Cardiac muscle cell (in vitro differentiated cells and primary cell): ENCODE measurements at places on chromosomes 1 and 21.

- H3K27me3 ChIP-seq: peaks cover 2% of the 10 kb centered on the region
- H3K27ac ChIP-seq: no peak overlapping the region
- H3K4me3 ChIP-seq: peak overlapping the region; percentile 87
- peak; percentile 18 for DNase-seq
- H3K36me3 ChIP-seq: peaks cover under 1% of the 10 kb centered on the region
- H3K4me1 ChIP-seq: peaks cover 34% of the 10 kb centered on the region
Observed at GRCh38 chr1:244049162-244050013, 1.7 kb upstream of the ZBTB18 start.

DNA sequence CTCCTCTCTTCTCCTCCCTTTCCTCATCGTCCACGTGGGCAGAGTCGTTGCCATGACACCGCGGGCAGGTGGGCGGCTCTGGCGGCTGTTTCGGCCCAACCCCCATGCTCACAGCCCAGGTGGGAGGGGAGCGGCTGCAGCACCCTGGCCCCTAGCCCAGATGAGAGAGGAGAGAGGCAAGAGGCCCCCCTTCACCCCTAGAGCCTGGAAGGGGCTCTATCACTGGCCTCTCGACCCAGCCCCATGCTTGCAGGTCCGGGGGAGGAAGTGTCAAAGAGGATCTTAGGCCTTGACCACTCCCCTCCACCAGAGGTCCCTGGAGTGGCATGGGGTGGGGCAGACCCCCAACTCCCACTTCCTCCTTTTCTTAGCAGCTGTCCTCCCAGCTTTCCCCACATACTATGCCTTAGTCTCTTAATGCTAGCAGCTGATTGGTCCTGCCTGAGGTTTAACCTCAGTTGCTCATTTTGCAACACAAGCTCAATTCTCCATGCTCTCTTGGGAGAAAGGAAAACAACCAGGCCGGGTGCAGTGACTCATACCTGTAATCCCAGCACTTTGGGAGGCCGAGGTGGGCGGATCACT lies 10.4 kb downstream of the DLGAP3 start:
- no peaks in the 10 kb centered on the region for H3K4me1 ChIP-seq
- no peaks in the 10 kb centered on the region for H3K36me3 ChIP-seq
- no peak overlapping the region for H3K4me3 ChIP-seq
- no peak overlapping the region for H3K27ac ChIP-seq

GRCh38 chr1:188906921-188907641 lies 1570.6 kb downstream of the BRINP3 start:
- no peak for DNase-seq
- H3K36me3 ChIP-seq: no peaks in the 10 kb centered on the region
- no peak overlapping the region for H3K27ac ChIP-seq
- no peak overlapping the region for H3K4me3 ChIP-seq
- no peaks in the 10 kb centered on the region for H3K4me1 ChIP-seq

DNA sequence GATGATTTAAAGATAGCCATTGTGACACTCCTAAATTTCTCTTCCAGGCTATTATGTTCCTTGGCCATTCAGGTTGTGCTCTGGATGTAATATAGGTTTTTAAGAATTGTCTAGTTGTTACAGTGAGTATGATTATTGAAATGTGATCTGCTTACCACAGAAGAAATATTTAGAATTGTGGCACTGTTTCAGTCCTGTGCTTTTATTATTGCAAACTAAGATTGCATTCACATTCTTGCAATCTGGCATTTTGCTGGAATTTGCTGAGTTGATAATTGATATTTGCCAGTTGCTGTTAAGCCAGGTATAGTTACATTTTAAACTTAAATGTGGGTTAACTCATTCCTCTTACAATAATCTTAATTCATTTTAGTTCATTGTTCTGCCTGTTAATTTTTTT lies 22.3 kb downstream of the EXO1 start:
- no peak overlapping the region for H3K27ac ChIP-seq
- no peaks in the 10 kb centered on the region for H3K4me1 ChIP-seq
- no peaks in the 10 kb centered on the region for H3K27me3 ChIP-seq
- no peak overlapping the region for H3K4me3 ChIP-seq
- peaks cover 3% of the 10 kb centered on the region for H3K36me3 ChIP-seq
- DNase-seq: no peak

DNA sequence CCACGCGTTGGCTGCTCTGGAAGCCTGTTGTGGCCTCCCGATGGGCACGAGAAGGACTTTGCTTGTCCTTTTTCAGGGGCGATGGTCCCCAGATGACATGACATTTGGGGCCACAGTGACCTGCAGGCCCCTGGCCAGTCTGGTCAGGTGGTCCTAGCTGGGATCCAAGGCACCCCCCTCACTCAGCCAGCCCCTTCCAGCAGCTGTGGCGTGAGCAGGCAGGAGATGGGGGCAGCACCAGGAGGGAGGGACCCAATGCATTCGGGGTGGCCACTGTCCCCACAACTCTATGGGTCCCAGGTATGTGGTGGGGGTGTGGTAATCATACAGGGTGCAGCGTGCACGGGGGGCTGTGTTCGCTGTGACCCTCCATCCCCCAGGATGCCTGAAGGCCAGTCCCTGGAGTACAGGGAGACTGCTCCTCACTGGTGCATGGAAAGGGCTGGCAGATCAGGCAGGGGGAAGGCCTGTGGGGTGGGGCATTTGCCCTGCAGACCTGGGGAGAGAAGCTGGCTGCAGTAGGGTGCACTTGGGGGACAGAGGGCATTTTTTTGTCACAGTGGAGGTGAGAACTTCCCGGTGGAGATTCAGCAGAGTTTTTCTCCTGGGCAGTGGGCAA lies 31.7 kb downstream of the WNT3A start:
- no peak overlapping the region for H3K4me3 ChIP-seq
- no peaks in the 10 kb centered on the region for H3K36me3 ChIP-seq
- no peak overlapping the region for H3K27ac ChIP-seq

DNA sequence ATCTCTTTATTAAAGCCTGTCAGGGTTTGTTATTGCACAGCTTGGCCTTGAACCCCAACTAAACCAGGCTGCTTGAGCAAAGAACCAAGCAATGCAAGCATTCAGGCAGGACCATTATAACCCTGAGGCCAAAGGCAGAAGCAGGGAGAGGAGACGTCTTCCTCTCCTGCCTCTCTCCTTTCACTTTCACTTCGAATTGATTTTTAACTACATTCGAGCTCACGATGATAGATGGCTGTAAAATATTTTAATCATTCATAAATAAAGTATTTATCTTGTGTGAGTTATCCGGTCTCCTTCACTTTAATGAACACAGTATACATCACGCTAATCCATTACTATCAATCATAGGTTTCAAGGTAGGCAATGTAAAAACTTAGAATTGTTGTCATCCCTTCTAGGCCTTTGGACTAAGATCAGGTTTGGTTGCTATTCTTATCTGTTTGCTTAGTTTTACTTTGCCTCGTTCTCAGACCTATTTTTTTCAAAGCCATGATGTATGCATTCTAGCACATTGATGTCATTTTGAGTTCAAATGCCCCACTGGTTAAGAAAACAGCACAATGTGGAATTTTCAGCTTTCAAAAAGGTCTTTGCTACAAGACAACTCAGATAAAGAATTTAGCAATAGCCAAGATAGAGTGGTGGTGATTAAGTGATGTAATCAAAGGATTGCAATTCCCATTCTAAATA lies 480.2 kb upstream of the RUNX1 start:
- no peak for DNase-seq
- H3K27ac ChIP-seq: no peak overlapping the region
- H3K4me3 ChIP-seq: no peak overlapping the region
- no peaks in the 10 kb centered on the region for H3K4me1 ChIP-seq
- H3K27me3 ChIP-seq: peaks cover 5% of the 10 kb centered on the region
- no peaks in the 10 kb centered on the region for H3K36me3 ChIP-seq

GRCh38 chr1:39590546-39590945 lies 14.0 kb upstream of the PABPC4 start:
- DNase-seq: peak; percentile 39
- no peaks in the 10 kb centered on the region for H3K36me3 ChIP-seq
- no peak overlapping the region for H3K4me3 ChIP-seq
- H3K27me3 ChIP-seq: peaks cover 64% of the 10 kb centered on the region
- no peaks in the 10 kb centered on the region for H3K4me1 ChIP-seq
- no peak overlapping the region for H3K27ac ChIP-seq
